ENCODE measurements at places on chromosomes 6 and 20.

- no peak for DNase-seq
Measured at GRCh38 chr6:1665214-1665613, 55.5 kb downstream of the FOXC1 start.

DNA sequence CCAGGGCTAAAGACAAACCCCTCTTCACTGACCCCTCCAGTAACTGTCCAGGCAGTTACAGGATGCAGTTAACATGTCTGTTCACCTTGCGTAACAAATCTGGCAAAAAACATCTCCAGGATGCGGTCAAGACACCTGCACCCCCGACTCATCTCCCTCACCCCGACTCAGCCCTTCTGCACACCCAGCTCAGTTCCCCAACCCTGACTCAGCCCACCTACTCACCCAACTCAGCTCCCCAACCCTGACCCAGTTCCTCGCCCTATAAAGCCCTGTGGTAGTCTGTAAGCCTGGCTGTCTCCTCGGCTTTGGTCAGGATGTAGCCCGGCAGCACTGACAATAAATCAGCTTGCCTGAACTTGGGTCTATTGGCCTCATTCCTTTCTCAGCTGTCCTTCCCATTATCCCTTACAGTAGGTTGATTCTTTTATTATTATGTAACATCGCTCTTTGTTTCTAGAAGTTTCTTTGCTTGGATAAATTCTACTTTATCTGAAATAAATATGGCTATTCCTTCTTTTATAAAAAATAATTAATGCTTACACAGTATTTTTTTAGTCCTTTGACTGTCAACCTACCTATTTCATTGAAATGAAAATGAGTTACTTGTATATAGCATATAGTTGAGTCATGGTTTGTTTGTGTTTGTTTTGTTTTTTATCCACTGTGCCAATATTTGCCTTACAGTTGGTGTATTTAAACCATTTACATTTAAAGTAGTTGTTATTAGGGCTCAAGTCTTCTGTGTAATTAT is 12.9 kb upstream of the ADTRP start:
- DNase-seq, result no peak

DNA sequence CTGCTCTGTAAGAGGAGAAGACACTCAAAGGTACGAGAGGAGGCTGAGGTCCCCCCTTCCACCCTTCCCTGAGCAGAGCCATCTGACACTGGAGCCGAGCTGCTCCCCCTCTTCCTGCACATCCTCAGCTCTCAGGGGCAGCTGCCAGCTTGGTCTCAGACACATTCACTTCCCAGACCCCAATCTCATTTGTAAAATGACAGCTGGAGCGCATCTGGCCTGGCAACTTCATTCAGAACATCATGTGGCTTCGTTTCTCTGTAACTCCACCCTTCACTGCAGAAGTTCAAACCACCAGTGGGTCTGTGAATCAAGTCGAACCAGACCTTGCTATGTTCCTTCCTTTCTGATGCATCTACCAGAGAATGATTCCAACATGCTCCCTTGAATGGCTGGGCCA is 145.6 kb upstream of the CDH4 start:
- DNase-seq, result no peak

GRCh38 chr6:43950051-43950605 is 177.1 kb downstream of the MRPL14 start:
- DNase-seq, result no peak

DNA sequence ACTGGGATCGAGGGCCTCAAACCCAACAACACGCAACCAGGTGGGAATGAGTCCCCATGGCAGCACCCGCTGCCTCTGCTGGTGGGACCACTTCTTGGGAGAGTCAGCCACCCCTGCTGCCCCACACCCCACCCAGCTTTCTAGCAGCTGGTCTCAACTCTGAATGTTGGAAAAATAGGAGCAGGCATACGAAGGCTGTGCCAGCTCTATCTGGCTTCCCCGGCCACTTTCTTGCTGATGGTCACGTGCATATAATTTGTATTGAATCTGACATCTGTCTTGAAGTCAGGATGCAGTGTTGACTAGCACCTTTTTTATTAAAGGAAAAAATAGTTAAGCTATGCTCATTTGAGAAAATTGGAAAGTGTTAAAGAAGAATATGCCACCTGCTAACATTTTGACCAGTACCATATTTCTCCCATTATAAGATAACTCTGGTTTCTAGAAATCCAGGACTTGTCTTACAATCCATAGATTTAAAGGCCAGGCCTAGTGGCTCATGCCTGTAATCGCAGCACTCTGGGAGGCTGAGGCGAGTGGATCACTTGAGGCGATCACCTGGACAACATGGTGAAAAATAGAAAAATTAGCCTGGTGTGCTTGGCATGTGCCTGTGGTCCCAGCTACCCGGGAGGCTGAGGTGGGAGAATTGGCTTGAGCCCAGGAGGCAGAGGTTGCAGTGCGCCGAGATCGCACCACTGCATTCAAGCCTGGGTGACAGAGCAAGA is 26.9 kb upstream of the MAPRE1 start:
- DNase-seq, result no peak

- DNase-seq, result no peak
Measured at GRCh38 chr20:61044499-61044898, 207.6 kb upstream of the CDH4 start.

All from MM.1S (cell line).